ENCODE measurements at places on chromosomes 4 and X. TPM values are rescaled to one million over a fixed set of nuclear protein-coding genes. Genes with fewer than 3 reads are reported as not detected.

GRCh38 chr4:78951862-78952472 lies 12.7 kb upstream of the PAQR3 start:
- DNase-seq = peak; percentile 31

Gene OTUD6A
- total RNA-seq = not detected

DNA sequence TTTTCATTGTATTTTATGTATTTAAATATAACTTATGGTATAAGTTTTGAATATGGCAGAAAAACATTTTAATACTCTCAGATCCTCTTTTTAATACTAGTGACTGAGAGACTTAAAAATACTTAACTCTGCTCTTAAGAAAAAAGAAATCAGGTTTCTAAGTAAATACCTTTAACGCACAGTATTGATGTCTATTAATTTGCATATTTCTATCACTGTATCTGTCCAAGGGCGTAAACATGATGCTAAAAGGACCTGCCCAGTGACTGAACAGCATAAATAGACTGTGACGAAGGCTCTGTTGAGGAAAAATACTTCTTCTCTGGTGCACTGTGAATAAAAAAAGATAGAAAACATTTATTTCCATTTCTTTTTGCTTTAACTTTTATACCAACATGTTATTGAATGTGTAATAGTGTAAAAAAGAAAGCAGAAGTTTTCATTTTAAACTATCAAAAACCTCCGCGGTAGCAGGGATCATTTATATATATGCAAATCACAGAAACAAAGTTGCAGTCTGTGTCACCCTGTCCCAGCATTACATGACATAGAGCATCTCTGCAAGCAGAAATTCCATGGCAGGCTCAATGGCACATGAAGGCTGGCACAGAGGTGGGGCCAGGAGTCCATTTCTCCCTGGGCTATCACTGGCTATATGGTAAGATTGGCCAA lies 75.4 kb downstream of the ZAR1 start:
- no peak for DNase-seq

DNA sequence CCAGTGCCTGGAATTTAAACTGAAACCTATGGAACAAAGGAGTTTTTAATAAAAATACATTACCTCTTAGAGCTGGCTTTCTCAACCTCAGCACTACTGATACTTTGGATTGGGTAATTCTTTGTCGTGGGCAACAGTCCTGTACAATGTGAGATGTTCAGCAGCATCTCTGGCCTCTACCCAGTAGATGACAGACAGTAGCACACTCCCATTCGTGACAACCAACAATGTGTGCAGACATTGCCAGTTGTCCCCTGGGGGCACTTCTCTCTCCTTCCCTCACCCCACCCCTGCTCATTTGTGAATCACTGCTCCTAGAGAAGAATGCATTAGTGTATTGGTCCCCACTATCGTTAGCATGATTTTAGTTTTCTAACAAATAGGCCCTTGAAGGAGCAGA lies 16.2 kb downstream of the GPAT3 start:
- DNase-seq = no peak

- DNase-seq = no peak
These were observed 461.5 kb downstream of the FSTL5 start for GRCh38 chr4:161702287-161702686.

DNA sequence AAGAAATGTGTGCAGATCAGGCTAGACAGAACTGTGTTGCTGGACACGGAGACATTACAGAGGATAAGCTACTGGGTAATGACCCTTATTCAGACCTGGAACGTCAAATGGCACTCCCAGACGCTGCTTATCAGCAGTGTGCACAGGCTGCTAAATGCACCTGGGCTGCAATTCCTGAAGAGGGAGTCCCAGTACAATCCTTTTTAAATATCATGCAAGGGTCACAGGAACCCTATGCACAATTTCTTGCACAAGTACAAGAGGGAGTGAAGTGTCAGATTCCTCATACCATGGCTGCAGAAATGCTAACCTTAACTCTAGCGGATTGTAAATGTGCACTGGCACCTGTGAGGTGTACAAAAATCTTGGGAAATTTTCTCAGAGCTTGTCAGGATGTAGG lies 16.9 kb downstream of the SPIN2B start:
- no peak for DNase-seq

DNA sequence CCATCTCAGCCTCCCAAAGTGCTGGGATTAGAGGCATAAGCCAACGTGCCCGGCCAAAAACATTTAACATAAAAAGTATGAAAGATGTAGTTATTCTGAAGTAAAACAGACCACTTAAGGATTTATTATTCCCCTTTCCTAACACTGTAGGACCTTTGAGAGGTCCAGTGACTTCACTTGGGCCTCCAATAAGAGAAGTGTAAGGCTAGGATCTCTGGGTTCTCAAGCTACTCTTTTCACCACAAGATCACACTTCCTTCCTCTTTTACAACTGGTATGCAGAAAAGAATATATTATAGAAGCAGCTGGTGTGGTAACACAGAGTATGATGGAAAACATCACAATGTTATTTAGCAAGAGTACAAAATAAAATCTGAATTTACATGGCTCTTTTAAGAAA lies 30.2 kb upstream of the CCNG2 start:
- DNase-seq = no peak

DNA sequence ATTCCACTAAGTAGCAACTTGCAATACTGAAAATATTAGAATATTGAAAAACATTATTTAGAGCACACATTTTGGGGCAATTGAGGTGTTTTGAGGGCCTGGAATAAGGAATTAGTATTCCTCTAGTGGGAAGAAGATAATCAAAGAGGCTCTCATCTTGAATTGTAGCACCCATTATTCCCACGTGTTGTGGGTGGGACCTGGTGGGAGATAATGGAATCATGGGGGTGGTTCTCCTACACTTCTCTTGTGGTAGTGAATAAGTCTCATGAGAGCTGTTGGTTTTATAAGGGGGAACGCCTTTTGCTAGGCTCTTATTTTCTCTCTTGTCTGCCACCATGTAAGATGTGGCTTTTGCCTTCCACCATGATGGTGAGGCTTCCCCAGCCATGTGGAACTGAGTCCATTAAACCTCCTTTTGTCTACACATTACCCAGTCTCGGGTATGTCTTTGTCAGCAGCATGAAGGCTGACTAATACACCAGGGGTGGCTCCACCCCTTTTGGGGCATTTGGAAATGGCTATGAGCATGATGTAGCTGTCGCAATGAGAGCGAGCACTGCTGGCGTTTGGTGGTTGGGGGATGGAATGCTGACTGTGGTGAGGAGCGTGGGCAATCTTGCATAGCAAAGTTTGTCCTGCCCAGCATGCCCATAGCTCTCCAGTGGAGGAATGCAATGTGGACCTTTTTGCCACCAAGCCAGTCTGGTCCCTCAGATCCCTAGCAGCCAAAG lies 308.2 kb downstream of the FRMPD4 start:
- no peak for DNase-seq

GRCh38 chr4:184688447-184688846 lies 38.9 kb downstream of the PRIMPOL start:
- DNase-seq = peak; percentile 26

All from activated CD4-positive, alpha-beta memory T cell treated with anti-CD3 and anti-CD28 coated beads, Interleukin-2, amount 10 ng/mL, durations not matched to agents 7 days and 5 days (primary cell).